Fibroblast of skin of scalp (primary cell): ENCODE measurements at places on chromosomes 2 and 18.

GRCh38 chr2:41194230-41194629, 742.3 kb upstream of the SLC8A1 start:
- peak; percentile 58 for DNase-seq

- DNase-seq, result peak; percentile 27
These were observed 106.2 kb upstream of the BZW1 start for GRCh38 chr2:200705305-200706041.

DNA sequence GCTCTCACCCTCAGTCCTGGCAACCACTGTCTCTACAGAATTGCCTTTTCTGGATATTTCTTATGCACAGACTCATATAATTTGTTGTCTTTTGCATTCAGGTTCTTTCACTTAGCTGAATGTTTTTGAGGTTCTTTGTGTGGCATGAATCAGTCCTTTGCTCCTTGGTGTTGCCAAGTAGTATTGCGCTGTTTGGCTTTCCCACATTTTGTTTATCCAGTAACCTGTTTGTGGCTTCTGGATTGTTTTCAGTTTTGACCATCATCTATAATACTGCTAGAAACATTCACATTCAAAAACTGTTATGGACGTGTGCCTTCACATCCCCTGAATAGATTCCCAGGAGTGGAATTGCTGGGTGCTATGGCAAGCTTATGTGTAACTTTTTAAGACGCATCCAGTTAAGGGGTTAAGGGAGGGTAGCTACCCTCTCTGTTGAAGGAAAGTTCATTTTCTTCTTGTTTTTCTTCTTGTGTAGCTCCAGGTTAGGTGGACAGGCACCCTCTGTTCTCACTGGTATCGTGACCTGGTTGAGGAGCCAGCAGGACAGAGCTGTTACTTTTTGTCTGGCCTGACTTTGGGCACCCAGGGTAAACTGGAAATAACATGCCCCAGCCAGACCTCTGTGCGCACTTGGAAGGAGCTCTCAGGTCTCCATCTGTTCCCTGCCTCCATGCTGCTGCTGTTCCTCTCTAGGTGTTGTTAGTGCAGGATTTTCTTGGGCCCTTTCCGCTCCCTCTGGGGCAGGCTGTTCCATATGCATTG, 29.6 kb downstream of the ARHGAP25 start:
- no peak for DNase-seq

GRCh38 chr2:855177-855576, 95.5 kb upstream of the SNTG2 start:
- no peak for DNase-seq

DNA sequence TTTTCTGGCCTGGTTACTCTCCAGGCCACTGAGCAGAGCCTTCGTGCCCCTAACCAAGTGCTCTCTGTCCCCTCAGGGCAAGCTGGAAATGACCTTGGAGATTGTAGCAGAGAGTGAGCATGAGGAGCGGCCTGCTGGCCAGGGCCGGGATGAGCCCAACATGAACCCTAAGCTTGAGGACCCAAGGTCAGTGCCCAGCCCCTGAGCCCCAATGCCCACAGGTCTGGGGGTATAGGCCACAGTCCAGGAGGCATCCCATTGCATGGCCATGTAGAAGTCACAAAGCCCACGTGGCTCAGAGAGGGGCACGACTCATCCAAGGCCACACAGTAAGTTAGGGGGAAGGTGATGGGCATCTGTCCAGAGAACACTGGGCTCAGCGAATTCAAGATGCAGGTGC, 227.6 kb downstream of the DYSF start:
- DNase-seq, result no peak

DNA sequence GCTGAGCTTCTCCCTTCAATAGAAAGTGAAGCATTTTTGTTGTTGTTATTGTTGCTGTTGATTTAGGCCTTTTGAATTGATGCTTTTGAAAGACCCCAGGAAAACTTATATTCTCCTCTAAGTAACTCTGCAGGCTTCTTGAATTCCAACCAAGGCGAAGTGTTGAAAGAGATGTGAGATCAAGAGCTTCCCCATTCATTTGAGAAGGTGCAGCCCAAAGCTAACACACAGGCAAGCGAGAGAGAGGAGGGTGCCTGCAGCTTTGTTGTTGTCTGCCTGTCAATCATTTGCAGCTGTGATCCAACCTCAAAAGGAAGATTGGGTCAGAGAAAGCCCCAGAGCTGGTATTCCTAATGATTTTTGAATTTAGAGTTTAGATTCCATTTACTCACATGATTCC, 963.6 kb upstream of the CNTNAP5 start:
- no peak for DNase-seq

GRCh38 chr2:1951586-1951985, 207.3 kb upstream of the PXDN start:
- no peak for DNase-seq

GRCh38 chr2:161113693-161114575, 46.3 kb upstream of the TANK start:
- no peak for DNase-seq

- DNase-seq, result peak; percentile 68
These were observed 19.6 kb upstream of the CXCR1 start for GRCh38 chr2:218186355-218186766.

GRCh38 chr2:197296835-197297234, 13.7 kb downstream of the ANKRD44 start:
- no peak for DNase-seq
